ENCODE measurements at places on chromosomes 11 and 22.

- DNase-seq = no peak
Measured at GRCh38 chr22:27226666-27227065, 569.3 kb downstream of the MIAT start.

GRCh38 chr11:85464283-85464682, 162.9 kb downstream of the DLG2 start:
- no peak for DNase-seq

DNA sequence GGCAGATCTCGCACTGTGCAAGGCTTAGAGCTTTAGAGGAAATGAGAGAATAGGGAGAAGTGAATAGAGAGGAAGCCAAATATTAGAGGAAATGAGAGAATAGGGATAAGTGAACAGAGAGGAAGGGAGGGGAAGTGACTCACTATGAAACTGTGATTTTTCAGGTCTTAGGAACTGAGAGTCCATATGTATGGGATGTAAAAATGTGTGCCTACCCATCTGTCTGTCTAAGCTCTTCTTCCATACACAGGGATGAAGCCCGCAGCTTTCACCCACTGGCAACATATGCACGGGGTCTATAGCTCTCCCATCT, 6.4 kb upstream of the CCDC86 start:
- DNase-seq = no peak

GRCh38 chr11:11565636-11566035, 56.2 kb downstream of the GALNT18 start:
- DNase-seq = no peak

GRCh38 chr11:47437746-47438418, 11.1 kb downstream of the RAPSN start:
- DNase-seq = no peak
